ENCODE measurements at places on chromosomes 2 and 18.

DNA sequence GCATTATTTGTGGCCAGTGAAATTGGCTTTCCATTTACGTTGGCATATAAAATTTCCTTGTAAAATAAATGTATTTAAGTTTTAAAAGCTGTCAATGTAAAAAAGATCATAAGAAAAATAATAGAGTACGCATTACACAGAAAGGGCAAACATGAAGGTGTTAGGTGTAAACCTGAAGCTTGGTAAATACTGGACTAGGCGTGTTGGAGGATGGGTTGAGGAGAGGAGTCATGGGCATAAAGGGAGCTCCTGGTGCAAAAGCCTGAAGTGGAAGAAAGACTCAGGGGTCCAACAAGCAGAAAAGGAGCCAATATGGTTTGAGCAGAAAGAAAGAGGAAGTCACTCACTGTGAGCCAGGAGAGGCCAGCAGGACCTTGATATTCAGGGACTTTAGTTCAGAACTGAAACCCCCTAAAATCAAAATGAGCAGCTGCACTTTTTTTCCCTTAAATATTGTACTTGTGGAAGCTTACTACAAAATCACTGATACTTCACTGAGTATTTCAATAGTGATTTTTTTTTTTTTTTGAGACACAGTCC is 24.4 kb downstream of the SP5 start:
- no peak for DNase-seq

DNA sequence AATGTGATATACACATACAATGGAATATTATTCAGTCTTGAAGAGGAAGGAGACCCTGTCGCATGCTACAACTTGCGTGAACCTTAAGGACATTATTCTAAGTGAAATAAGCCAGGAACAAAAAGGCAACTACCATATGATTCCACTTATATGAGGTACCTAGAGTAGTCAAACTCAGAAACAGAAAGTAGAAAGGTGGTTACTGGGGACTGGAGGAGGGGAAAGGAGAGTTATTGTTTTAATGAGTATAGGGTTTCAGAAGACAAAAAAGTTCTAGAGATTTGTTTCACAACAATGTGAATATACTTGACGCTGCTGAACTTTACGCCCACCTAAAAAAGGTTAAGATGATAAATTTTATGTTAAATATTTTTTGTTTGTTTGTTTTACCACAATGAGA is 47.0 kb downstream of the CXCR4 start:
- no peak for DNase-seq

GRCh38 chr18:68797871-68798270 is at the start of gene CCDC102B:
Gene CCDC102B (plus strand): TSS chr18:68798080. CDS start chr18:68836764, 38,684 bp downstream.
- DNase-seq = peak; percentile 21

- DNase-seq = no peak
Observed at GRCh38 chr2:233852056-233852455, 2.3 kb downstream of the HJURP start.

- DNase-seq = no peak
Observed at GRCh38 chr2:127790694-127791529, 20.1 kb downstream of the WDR33 start.

DNA sequence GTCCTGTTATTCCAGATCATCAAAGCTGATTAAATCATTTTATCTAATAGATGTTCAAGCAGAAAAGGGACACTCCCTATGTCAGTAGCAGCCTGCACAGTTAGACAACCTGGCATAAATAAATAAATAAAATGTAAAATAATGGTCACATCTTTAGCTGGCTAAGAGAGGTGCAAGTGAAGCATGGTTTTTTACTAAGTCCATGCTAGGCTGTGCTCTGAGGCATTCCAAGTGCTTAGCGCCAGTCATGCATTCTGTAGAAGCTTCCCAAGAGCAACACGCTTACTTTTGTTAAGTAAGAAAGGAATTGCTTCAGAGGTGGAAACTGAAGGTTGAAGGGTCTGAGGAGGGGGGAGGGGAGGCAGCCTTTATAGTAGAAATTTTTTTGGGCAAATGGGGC is 351.2 kb downstream of the CDH2 start:
- DNase-seq = no peak

DNA sequence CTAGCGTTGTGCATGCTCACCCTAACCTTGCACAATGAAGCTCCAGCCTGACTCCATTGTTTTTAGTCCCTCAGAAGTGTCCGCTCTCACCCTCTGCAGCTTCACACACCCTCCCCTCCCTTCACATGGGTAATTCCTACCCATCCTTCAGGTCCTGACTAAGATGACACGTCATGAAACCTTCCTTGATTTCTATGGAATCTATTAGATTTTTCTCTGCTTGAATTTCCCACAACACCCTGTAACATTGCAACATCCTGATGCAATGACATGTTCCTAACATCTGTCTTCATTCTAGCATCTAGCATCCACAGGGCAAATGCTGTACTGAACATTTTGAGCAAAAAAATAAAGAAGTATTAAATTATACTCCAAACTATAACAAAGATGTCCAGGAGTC is 77.0 kb upstream of the PID1 start:
- DNase-seq = peak; percentile 43

DNA sequence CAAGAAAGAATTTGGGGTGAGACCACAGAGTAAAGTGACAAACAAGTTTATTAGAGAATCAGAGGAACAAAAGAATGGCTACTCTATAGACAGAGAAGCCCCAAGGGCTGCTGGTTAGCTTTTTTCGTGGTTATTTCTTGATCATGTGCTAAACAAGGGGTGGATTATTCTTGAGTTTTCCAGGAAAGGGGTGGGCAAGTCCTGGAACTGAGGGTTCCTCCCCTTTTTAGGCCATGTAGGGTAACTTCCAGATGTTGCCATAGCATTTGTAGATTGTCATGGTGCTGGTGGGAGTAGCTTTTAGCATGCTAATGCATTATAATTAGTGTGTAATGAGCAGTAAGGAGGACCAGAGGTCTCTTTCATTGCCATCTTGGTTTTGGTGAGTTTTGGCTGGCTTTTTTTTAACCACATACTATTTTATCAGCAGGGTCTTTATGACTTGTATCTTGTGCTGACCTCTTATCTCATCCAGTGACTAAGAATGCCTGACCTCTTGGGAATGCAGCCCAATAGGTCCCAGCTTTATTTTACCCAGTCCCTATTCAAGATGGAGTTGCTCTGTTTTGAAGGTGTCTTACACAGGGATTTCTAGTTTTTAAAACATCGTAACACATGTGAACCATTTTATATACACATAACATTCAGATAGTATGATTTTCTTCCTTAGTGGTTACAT is 77.8 kb downstream of the MYO1B start:
- DNase-seq = no peak

GRCh38 chr18:11177382-11177781 is 28.0 kb upstream of the PIEZO2 start:
- no peak for DNase-seq

DNA sequence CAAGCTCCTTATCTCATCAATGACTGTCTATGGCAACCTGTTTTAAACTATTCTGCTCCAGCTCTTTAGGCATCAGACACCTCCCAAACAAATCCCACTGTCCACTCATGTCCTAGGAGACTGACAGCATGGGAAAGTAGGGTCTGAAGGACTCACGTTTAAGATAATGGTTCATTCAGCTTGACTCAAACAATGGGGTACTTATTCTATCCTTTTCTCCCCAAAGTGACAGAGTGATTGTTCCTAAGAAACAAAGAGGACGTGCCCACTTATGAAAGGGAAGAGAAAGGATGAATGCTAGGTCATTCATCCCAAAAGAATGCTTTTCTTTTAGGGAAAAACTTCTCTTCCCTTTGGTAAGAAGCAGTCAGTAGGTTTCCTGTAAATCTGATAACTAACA is 41.9 kb downstream of the ALK start:
- DNase-seq = no peak

- DNase-seq = peak; percentile 26
Observed at GRCh38 chr2:3575534-3576262, 638 bp downstream of the RPS7 start.

- DNase-seq = no peak
Observed at GRCh38 chr2:39266139-39266805, 22.5 kb upstream of the CDKL4 start.

DNA sequence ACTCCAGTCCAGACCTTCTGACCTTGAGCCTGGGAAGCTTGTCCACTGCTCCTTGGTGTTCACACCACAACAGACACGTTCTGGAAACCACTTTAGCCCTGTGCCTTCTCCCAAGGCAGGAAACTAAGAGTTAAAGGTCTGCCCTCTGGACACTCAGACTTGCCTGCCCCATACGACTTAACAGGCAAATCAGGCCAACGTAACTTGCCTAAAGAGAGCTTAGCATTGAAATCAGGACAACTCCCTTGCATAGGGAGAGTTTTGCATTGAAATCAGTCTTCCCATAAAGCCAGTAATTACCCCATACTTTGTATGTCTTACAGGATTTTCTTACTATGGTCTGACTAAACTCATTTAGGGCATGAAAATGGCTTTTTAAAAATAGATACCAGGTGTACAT is 18.5 kb downstream of the NFE2L2 start:
- no peak for DNase-seq

GRCh38 chr2:229686122-229686919 is 28.0 kb downstream of the DNER start:
- DNase-seq = no peak
